Fibroblast of gingiva (primary cell): ENCODE measurements at places on chromosomes 5 and 9.
A peak's percentile ranks its signal among the peaks of the same experiment; 100 is the strongest.

GRCh38 chr5:154059583-154059982, 20.8 kb downstream of the MFAP3 start:
- DNase-seq, result no peak

- DNase-seq, result no peak
These were observed 7.9 kb downstream of the BHMT start for GRCh38 chr5:79119486-79119885.

GRCh38 chr9:129185991-129186390, 7.9 kb upstream of the IER5L start:
- DNase-seq, result no peak

DNA sequence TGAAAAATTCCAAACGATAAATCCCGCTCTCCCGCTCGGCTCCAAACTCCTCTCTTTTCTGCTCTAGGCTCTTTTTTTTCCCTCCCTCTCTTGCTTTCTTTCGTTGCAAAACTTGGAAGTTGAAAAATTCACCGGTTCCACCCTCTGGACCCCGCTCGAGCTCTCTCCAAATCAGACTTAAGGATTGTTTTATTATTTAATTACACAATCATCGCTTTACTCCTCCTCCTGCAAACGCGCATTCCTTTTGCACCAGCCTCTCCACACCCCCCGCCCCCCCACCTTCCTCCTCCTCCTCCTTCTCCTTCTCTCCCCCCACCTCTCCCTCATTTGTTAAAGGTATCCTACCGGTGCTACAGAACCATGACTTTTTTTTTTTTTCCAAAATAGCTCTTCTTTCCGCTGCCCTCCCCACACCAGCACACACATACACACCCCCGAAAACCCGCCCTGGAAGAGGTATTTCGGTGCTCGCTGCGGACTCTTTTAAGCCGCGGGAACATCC, 535 bp upstream of the NFIB start:
- peak; percentile 92 for DNase-seq

GRCh38 chr5:56259002-56259511, 25.9 kb upstream of the ANKRD55 start:
- peak; percentile 93 for DNase-seq

DNA sequence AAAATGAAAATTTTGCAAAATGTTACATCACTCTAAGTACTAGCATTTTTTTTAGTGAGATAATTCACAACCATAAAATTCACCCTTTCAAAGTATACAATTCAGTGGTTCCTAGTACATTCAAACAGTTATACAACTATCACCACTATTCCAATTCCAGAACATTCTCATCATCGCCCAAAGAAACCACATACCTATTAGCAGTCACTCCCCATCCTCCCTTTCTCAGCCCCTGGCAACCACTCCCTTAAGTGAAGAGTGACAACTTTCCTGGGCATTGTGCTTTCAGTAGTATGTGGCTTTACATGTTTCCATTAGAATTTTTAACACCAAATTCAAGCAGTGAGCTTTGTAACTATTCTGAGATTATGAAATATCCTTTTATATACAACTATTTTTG, 81.4 kb downstream of the RASEF start:
- DNase-seq, result no peak

- peak; percentile 41 for DNase-seq
These were observed 8.7 kb upstream of the GFRA3 start for GRCh38 chr5:138282920-138283742.

DNA sequence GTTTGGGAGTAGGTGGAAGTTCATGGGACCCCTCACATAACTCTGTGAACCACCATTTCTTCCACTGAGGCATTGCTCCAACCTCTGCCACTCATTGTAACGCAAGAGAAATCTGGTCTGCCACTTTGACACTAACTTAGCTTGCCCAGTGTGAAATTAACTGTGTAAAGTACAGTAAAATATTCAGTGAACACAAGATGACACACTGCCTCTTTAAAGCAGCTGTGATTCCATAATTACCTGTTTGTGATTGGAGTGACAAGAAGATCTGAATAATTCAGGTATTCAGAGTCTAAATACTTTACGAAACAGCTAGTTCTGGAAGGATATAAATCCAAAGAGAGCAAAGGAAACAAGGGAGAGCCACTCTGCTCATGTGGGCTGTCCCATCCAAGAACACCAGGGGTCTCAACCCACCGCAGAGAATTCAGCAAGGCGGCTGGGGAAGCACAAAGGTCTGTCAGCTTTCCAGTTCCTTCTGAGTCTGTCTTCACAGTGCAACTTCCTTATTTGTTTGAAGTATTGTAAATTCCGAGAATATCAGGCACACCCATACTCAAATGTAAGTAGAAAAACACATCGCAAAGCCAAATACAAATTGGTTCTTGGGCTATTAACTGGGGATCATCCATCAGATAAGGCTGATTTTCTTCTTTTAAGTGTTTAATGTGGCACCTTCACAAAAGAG, 86.9 kb downstream of the GNAQ start:
- DNase-seq, result no peak

DNA sequence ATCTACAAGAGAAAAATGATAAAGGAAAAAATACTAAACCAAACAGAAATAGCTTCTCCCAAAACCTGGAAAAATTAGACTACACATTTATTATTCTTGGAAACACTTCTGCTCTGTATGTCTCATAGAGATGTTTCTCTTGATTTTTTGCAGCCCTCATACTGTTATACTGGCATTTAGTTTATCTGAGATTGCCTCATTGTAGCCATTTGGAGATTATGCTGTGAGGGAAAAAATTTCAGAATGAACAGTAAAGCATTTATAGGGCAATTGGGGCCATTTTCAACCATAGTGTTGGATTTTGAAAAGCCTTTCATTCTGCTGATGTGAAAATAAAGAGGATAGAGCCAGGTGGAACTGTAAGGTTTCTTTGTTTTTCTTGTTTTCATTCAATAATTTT, 441.8 kb upstream of the RIOK2 start:
- no peak for DNase-seq

DNA sequence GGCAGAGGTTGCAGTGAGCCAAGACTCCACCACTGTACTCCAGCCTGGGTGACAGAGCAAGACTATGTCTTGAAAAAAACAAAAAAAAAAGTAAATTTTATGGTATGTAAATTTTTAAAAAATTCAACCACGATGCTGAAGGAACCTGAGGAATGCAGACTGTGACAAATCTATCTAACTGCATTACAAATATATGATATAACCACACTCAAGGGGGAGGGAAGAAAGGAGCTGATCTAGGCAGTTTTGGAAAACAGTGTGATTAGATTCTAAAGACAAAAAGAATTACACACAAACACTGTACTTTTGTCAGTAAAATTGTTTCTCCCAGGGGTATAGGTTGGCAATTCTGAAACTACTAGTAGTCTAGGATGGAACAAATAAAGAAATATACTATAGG, 17.0 kb downstream of the LARS1 start:
- no peak for DNase-seq

- peak; percentile 87 for DNase-seq
These were observed 64.6 kb upstream of the KLF9 start for GRCh38 chr9:70478963-70479641.

GRCh38 chr5:89129941-89130340, 247.0 kb upstream of the MEF2C start:
- DNase-seq, result no peak

DNA sequence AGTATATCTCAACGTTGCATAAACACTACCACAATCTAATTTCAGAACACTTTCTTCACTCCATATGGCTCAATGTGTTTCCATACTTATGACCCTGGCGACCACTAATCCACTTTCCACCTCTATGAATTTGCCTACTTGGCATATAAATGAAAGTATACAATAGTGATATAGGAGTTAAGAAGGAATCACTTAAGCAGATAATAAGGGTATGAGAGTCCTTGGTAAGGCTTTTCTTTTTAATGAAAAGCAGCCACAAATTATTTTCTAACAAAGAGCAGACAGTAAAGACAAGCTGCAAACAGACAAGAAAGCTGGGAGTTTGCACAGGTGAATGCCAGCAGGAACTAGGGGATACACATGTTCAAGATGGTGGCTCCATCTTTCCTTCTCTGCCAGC, 615.1 kb upstream of the NUDT12 start:
- DNase-seq, result no peak

DNA sequence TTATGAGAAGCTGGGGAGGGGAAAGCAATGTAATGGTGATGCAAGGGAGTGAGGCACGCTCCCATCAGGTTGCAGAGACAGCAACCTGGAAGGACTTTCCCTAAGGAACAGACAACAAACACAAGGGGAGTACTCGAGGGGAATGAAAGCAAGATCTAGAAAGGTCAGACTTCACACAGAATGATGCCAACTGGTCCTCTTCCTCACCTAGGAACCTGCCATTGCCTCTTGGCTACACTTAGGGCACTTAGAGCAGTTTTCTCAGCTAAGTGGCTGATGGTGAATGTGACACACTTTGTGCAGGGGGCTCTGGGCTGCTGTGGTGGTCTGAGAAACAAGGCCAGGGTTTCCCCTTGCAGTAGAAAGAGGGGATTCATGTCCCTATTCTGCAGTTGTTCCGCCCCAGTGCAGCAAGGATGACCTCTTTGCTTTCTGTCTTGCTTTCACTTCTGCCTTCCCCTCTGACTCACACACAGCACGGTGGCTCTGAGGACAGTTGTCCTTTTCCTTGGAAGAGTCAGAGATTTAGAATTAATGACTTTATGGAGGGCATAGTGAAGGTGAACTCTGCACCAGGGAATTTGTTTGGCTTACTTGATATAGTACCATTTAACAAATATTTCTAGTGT, 394.0 kb upstream of the KLF4 start:
- no peak for DNase-seq

- DNase-seq, result no peak
These were observed 565.0 kb downstream of the DMRTA1 start for GRCh38 chr9:23011669-23012068.

DNA sequence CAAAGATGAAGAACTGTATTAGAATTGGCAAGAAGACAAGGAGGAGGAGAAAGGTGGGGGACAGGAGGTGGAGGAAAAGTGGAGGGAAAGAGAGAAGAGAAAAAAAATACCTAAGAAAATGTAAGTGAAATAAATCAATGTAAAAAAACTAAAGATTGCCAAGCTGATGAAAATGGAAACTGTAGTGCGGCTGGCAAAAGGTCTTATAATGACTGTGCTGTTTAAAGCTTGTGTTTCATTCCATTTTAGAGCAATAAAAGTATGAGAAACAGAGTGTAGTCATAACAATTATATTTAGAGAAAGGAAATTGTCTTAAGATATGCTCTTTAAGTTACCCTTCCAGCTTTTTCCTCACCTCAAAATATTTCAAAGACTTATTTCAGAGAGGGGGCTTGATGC, 670.5 kb upstream of the SEMA6A start:
- no peak for DNase-seq

DNA sequence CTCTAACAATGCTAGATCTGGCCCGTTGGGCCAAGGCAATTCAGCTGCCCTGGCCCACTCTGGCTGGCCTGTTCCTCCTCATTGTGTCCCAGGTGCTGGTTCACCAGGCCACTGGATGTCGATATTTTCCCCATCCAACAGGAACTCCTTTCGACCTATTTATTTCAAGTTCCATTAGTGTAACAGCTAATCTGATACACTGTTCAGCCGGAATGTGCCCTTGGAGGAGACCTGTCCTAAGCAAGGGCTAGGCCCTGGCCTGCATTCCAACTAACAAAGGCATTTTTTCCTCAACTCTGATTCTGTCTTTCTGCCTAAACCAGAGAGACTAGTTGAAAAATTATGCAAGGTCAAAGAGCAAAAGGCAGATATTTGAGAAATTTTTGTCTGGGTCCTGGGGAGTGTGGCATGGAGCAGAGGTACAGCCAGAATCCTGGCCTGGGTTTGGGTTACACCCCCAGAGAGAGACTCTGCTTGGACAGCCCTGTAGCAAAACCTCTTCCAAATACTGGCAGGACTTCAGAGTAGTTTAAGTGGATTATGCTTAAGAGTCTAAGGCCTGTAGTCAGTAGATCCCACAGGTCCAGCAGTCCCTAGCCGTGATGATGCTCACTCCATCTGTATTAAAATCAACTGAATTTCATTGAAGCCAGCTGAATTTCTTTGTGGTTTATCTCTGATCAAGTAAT, 36.1 kb downstream of the MARCHF11 start:
- DNase-seq, result no peak

GRCh38 chr5:73591698-73592501, 26.4 kb downstream of the UTP15 start:
- DNase-seq, result peak; percentile 19

DNA sequence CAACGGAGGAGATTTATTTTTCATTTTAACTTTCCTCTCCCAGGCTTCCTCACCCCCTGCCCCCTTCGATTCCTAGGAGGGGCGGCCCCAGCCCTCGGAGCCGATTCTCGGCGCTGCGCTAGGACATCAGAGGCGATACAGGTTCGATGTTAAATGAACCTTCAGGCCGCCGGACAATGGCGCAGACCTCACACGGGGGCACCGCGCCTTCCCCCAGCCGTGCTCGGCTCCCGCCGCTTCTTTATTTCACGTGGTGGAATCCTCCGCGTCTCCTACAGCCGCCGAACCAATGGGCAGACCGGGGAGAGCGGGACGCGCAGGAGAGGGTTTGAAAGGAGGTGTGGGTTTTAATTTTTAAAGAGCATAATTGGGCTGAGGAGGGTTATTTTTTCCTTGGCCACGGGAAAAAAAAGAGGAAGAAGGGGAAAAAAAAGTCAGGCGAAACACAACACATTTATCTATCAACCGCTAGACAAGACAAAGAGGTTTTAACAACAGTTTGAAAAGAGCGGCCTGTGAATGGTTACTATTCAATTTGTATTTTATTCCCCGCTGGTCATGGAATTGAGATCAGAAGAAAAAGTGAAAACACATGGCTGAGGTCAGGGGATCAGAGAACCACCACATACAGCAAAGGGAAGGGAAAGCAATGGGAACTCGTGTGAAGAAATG, 126.8 kb downstream of the TMEM174 start:
- peak; percentile 37 for DNase-seq

- DNase-seq, result peak; percentile 85
These were observed 210.3 kb upstream of the TNC start for GRCh38 chr9:115328228-115328627.

DNA sequence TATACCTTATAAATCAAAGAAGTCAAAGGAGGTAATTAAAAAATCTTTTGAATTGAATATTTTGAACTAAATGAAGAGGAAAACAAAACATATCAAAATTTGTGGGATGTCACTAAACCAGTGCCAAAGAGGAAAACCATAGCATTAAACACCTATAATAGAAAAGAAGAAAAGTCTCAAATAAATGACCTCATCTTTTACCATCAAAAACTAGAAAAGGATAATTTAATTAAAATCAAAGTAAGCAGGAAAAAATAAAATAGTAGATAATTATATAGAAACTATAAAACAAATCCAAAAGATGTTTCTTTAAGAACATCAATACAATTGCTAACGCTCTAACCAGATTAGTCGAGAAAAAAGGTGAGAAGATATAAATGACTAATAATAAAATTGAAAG, 47.8 kb downstream of the LPAR1 start:
- no peak for DNase-seq

- no peak for DNase-seq
These were observed 319.0 kb upstream of the PTGER4 start for GRCh38 chr5:40360685-40361084.
